Stimulated activated CD8-positive, alpha-beta memory T cell treated with anti-CD3 and anti-CD28 coated beads, Interleukin-4, amount 100 ng/mL, for 4 hours (primary cell): ENCODE measurements at places on chromosomes 2 and 18.

- no peak for DNase-seq
These were observed 33.5 kb downstream of the ZNF407 start for GRCh38 chr18:74631212-74631611.

DNA sequence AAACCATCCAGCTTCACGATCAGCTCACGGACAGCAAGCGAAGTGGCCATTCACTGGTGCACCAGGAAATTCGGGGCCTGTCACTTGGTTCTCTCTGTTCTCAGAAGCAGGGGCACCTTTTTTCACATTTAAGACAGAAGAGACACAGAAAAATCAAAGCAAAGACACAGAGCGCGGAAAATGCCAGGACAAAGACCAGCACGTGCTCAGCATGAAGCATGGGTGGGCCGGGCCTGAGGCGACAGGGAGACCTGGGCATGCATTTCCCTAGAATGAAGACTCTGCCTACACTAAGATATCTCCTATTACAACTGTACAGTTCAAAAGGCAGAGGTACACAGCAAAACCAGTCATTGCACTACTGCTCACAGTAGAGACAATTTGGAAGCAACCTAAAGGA lies 117.4 kb upstream of the ID2 start:
- DNase-seq = no peak

DNA sequence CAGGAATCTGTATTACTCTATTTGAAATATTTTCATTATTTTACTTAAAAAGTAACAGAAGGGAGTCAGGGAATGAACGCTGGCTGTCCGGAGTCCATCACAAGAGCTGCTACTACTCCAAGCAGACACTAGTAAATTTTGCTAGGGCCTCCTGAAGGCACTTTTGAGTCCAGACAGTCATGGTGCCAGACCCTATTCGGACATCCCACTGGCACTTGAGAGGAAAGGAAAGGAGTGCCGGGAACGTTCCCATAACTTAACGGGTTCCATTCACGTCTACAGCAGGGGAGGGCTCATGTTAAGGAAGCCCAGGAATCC lies 563 bp upstream of the GMCL1 start:
- DNase-seq = no peak

GRCh38 chr2:224838335-224838734 lies 122.2 kb upstream of the CCDC195 start:
- no peak for DNase-seq

- no peak for DNase-seq
These were observed 22.8 kb downstream of the FHL2 start for GRCh38 chr2:105376010-105376409.

- no peak for DNase-seq
These were observed 62.3 kb upstream of the ITGA4 start for GRCh38 chr2:181394741-181395437.

DNA sequence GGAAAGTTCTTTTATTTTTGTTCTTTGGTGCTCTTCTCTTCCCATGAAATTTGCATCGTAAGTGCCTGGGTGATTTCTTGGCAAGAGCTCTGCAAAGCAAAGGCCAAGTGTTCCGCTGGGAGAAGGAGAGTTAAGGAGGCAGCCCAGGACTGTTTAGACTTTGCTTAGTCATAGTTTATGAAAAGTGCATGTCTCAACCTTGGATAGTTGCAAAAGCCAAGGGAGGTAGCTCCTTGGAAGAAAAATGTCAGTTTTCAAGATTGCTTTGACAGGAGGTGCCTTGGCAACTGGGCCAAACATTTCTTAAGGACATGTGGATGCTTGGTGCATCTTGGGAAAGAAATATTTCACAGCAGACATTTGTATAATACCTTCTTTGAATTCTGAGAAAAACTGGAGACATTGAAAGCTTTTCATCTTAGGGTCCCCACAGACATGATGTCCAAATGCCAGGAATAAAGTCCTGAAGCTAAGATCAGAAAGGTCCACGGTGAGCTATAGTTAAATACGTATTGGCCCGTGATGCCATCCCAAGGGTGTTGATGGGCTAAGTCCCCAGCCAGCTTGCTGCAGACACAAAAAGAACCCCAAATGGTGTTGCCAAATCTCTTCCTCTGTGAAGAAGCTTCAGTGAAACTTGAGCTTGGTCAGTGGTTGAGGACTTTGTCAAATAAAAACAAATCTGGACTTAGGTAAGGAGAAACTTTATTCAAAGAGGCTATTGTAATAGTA lies 96.3 kb upstream of the THUMPD2 start:
- no peak for DNase-seq

DNA sequence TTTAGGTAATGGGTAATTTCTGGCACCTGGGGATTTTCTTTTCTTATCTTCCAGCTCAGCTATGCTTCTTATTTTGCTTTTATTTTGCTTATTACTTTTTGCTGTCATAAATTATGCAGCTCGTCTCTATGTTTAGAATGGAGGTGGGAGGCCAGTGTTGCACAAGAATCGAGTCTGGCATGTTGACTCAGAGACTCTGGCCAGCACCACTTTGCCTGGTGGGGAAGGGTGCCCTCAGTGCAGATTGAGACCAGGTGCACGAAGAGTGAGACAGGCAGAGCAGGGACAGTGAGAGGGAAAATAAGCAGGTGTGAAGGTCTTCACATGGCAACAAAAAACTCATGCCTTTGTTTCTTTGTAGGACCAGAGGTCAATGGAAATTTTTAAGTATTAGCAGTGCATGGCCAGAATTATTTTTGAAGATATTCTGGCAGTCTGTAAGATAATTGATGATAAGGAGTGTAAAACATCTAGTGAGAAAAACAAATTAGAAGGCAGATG lies 59.2 kb upstream of the SLC5A7 start:
- DNase-seq = no peak

DNA sequence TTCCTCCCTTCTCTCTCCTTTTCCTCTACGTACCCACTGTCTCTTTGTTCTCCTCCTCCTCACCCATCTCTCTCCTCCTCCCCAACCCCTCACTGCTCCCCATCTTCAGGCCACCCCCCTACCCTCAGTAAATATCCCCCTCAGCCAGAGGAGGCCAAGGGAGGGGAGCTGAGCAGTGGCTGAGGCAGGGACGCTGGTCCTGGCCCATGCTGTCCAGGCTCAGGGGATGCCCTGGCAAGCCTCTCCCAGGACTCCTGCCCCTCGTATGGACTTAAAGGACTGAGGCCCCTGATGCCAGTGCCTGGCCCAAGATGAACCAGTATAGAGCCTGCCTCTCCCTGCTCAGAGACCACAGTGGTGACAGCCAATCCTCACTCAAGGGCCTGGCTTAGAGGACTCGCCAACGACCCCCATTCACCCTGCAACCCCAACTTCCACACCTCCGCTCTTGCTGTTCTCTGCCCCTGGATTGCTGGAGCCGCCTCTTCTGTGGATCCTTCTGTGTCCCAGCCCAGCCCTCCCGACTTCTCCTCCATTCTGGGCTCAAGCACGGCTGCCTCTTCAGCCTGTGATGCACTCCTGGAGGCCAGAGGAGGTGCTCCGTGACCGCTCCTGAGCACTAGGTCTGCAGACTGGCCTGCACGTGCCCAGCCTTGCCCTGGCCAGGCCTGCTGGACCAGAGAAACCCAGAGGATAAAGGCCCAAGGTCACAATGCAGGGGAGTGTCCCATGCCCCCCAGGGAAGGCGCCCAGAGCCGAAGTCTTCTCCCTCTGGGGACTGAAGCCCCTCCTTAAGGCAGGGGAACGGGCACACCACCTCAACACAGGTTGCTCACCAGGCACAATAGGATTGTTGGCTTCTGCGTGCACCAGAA lies 9.5 kb upstream of the DUSP2 start:
- DNase-seq = no peak

DNA sequence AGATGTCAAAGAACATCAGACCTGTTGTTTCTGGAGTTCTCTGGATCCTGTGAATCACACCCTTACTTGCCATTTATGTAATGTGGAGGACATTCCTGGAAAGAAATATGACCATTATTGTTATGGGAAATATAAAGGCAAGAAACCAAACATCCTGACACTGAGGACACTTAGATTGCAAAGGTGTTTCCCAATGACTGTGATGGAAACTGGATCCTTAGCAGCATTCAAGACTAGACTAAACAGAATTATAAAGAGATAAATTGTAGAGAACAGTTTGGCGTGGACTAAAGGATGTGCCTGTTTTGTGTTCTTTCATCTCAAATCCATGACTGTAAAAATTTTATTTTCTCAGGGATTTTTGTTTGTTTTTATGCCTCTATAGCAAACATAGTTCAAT lies 347.7 kb upstream of the SLC14A2 start:
- DNase-seq = no peak
